Natural killer cell treated with Interleukin-12 subunit alpha and Interleukin-12 subunit beta and Interleukin-15 and Interleukin-18, amount 100 ng/mL, for 72 hours (primary cell): ENCODE measurements at places on chromosomes 7 and 10.
A peak's percentile ranks its signal among the peaks of the same experiment; 100 is the strongest.

DNA sequence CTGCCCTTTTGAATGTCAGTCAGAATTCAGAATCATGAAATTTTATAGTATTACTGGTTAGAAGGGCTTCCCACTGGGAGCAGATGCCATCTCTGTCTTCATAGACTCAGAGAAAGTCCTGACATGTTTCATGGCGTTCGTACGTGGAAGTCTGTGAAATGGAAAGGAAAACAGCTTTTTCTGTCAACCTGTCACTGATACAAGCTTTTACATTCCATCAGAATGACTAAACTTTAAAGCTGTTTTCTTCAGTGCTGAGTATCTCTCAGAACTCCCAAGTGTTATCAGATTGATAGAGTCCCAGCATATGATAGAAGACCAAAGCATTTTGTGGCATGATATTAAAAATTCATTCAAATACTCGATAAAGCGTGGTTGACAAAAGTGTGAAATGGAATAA lies 726.7 kb upstream of the GALNT17 start:
- DNase-seq: no peak

GRCh38 chr7:91533996-91534395 lies 269.8 kb downstream of the FZD1 start:
- no peak for DNase-seq

DNA sequence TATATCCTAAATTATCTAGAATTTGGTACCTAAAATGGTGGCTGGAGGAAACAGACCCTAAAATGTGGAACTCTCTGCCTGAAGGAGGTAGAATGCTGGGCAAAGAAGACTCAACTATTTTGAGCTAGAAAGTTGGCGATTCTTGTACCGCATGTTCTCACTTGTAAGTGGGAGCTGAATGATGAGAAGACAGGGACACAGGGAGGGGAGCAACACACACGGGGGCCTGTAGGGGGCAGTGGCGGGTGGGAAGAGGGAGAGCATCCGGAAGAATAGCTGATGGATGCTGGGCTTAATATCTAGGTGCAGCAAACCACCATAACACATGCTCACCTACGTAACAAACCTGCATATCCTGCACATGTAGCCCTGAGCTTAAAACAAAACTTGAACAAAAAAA lies 250.6 kb downstream of the CALN1 start:
- no peak for DNase-seq

DNA sequence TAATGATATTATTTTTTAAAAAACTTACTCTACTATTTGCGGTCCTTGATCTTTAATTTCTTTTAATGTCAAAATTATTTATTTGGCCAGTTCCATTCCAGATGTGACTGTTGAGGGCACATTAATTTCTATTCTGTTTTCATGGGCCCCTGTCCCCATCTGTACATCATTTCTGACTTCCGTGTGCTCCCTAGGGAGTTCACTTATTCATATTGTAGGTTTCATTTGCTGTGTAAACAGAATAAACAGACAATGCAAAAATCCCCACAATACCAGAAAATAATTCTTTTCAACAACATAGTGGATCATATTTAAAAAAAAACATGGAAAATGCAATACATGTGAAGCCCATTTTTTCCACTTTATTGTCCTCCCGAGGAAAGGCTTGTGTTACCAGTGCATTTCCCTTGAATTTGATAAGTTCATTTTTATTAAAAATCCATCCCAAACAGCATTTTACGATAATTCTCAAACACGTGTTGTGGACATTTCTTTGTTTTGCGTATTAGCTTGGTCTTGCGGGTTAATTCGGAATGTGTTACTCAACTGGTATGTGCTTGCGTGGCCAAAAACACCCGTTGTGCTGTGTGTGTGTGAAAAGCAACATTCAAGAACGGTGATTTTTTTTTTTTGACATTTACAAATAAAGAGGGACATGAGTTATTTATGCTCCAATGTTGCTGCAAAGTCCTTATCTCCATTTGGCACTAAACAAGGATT lies 138.4 kb downstream of the MGMT start:
- DNase-seq: no peak

DNA sequence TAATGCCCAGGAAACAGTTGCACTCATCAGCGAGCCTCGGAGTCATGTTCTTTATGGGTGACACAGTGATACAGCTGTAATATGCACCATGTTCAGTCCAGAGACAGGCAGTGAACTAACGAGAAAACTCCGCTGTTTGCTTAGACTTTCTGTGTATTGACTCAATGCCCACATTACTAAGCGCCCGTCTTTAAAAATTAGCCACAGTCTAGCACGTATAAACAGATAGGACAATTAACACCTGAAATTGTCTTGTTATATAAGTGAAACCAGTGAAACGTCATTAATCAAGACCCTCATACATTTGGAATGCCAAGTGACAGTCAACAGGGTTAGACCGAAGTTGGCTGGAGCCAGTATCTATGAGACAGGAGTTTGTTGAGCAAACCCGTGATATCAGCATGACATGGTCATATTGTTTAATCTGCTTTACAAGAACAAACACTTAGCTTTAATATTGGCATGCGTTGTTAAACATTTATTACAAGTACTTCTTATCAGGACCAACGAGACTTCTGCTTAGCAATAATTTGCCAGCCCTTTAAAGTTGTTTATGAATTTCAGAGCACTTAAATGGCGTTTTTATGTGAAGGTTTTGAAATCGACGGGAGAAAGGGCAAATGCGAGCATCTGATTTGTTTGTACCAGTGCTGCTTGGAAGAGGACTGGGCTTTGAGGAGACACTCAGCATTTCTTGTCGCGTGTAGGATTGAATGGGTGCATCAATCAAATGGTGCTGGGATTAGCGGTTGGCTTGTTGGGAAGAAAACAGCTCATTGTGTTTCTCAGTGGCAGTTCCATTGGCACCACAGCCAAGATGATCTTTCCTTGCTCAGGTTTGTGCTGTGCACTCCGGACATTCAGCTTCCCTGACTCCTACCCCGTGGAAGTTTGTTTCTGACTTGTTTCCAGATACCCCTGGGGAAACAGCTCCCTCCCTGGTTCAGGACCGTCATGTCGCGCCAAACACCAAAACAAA lies 56.3 kb downstream of the CAMK1D start:
- DNase-seq: no peak

GRCh38 chr10:78696791-78697395 lies 371.9 kb upstream of the ZMIZ1 start:
- DNase-seq: no peak

DNA sequence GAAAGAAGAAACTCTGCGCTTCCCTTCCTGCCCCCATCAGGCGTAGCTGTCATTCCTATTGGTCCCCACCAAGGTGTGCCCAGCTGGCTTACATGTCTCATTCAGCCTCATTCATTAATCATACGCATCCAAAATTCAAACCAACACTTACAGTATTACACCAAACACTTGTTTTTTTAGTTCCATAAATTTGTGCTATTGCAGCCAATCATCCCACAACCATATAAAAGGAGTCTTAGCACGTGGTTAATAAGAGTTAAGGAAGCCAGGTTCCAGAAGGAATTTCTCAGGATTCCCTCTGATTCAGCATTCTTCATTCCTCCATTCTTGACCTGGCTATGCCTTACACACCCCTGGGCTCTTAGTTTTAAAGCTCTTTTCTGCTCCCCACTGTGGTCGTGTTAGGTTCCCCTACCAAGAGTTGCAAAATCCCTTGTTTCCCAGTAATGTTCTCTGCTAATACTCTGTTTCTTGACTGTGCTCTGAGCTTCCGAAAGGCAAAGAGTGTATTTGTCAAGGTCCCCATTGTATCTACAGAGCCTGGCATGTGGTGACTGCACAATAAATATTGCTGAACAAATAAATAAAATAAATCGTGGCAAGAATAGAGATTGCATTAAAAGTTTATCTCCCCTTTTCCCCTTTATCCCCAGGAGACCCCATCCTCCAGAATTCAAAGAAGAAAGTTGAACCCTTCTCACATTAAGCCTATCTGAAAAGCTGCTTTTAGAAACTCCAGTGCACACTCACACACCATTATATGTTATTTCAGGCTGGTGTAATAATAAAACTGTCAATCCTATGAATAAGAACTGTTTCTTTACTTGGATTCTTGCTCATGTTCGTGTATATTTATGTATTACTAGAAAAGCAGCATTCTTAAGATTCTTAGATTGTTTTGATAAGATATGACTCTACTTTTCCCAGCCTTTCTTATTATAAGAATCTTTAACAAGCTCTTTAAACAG lies 514.4 kb downstream of the INHBA start:
- no peak for DNase-seq

GRCh38 chr10:125084191-125084613 lies 76.2 kb downstream of the CTBP2 start:
- DNase-seq: no peak

DNA sequence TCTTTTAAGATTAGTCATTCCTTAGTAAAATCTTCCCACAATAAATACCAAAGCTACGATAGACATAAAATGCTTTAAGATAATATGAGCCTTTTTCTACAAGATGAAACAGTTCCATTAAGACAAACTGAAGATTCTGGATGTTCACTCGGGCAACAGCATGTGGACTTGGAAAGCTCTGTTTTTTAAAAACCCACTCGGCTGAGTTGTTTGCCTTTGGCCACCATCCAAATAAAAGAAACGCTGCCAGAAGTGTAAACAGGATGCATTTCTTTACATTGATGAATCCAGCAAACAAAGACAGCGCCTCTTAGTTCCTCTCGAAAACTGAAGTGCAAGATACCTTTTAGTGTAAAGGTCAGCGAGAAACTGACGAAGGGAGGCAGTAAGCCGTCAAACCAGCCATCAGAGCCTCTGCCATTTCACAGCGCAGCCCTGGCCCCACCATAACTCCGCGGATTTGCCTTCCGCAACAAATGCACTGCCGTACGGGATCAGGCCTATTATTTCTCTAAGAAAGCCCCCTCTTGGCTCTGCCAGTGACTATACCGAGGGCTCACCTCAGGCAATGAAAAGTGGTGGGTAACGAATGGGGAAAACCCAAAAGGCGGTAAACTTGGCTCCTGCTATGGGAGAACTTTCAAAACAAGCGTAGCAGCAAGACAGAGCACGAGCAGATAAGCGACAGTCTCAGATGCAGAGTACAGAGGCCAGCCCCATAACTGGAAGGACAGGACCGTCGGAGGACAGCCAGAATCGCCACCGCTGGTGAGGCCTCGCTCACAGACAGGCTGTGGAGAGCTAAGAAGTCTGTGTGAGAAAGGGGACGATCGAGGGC lies 41.4 kb downstream of the GNA12 start:
- DNase-seq: no peak

DNA sequence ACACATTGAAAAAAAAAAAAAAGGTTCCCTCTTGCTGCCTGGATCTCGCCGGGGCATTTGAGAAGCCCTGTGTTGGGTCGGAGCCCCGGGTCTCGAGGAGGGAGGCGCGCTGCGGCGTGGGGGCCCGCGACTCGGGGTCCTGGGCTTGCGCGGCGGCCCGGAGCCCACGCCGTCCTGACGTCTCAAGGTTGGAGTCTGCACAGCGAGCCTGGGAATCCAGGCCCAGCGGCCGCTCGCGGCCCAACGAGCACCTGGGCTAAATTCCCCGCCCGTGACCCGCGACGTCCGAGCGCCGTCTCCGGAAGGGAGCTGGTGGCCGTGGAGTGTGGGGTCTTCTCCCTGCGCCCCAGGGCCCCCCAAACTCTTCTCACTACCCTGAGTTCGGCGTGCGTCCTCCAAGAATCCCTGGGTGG lies 1.4 kb upstream of the CTBP2 start:
- DNase-seq: no peak

- no peak for DNase-seq
Observed at GRCh38 chr7:50690541-50691011, 92.1 kb downstream of the GRB10 start.

DNA sequence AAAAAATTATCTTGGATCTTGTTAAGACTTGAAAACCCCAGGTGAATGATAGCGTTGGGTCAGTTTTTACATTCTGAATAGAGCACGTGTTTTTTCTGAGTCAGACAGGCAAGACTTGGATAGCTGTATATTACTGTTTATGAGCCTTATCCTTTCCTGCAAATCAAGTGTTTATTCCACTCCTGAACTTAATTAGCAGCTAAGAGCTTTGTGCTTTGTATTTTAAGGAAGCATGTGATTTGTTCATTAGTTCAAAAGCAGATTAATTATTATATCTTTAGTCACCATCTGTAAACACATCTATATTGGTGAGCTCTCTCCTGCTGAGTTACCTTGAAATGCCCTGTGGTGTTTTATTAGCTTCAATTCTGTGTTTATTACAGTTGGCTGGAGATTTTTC lies 98.6 kb upstream of the PRPS1L1 start:
- no peak for DNase-seq

DNA sequence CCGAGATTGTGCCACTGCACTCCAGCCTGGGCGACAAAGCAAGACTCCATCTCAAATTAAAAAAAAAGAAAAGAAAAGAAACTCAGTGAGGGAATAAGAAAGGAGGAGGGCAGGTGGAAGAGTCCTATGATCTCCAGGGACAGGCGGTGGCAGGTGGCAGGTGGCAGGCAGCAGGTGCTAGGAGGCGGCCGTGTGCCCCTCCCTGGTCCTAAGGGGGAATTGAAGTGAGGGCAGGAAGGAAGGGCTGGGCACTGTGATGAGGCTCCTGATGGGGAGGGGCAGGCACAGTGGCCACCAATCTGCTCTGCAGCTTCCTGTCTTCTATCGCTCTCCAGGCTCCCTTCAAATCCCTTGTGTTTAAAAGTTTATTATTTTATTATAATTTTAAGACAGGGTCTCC lies 41.2 kb upstream of the UBE3C start:
- DNase-seq: no peak

DNA sequence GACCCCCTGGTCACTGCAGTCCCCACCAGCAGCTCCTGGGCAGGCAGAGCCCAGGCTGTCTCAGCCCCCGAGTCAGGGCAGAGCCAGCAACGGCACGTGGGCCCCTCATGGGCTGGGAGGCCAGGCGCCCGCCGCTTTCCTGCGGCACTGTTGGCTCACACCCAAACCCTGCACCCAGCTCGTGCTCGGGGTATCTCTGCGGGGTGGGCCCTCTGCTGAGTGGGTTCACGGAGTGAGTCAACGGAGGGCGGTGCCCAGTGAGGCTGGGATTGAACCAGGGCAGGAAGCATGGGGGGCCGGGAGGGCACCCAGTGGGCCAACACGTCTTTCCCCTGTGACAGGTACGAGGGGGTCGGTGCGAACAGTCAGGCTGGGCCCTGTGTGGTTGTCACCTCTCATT lies 28.9 kb downstream of the ADAP1 start:
- DNase-seq: peak; percentile 82

DNA sequence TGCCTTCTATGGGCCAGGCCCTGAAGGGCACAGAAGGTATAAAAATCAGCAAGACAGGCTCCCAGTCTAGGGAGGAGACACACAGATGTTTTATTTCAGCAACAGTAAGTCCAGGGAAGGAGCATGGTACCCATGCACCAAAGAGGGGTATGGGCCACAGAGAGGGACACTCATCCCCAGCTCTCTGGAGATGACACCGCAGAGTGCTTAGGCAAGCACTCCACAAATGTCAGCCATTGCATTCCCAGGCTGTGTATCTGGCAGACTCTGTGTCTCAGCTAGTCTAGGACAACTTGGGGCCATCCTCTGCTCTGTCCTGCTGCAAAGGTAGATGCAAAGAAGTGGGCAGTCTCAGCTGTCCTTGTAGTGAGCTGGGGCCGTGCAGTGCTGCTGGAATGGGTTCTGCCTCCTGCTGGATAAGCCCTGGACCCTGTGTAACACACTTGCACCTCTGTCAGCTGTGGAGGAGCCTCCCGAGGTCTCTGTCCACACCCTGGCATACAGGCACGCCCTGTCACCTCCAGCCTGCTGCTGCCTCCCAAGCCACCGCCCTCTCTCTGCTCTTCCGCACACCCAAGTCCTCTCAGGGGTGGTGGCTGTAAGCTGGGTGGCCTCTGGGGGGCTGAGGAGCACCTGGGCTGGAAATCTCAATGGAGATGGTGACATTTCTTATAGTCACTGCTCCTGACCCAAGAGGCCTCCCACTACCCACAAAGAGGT lies 57.6 kb downstream of the VOPP1 start:
- DNase-seq: no peak
